ENCODE measurements at places on chromosomes 12 and 14.

DNA sequence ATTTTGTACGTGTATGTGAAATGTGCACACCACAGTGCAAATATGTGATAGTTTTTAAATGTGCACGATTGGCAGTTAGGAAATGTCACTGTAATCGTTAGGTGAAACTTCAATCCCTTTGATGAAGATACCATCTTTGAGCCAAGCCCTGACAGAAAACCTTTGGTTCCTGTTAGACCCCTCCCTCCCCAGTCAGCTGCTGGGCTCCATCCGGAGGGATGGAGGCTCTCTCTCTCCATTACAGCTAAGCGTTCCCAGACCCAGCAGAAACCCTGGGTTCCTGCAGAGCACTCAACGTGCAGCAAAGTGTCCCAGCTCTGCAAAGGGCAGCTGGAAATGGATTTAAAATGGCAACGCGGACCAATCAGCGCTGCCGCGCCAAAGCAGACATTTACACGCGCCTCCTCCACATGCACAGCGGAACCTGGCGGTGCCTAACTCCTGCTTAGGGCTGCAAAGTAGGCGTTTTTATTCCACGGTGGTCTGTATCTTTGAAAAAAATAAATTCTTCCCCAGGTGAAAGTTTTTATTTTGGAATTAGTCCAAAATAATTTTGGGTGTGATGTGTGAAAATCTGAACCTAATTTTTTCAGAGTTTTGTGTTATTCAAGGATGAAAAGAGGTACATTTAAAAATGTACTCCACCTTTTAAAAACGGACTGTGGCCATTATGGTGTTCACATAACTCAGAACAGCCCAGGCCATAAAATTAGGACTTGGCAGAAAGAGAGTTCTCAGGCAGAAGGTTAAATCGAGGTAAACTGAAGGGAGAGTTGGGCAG, 1.4 kb upstream of the HMGA2 start:
- no peak for DNase-seq

DNA sequence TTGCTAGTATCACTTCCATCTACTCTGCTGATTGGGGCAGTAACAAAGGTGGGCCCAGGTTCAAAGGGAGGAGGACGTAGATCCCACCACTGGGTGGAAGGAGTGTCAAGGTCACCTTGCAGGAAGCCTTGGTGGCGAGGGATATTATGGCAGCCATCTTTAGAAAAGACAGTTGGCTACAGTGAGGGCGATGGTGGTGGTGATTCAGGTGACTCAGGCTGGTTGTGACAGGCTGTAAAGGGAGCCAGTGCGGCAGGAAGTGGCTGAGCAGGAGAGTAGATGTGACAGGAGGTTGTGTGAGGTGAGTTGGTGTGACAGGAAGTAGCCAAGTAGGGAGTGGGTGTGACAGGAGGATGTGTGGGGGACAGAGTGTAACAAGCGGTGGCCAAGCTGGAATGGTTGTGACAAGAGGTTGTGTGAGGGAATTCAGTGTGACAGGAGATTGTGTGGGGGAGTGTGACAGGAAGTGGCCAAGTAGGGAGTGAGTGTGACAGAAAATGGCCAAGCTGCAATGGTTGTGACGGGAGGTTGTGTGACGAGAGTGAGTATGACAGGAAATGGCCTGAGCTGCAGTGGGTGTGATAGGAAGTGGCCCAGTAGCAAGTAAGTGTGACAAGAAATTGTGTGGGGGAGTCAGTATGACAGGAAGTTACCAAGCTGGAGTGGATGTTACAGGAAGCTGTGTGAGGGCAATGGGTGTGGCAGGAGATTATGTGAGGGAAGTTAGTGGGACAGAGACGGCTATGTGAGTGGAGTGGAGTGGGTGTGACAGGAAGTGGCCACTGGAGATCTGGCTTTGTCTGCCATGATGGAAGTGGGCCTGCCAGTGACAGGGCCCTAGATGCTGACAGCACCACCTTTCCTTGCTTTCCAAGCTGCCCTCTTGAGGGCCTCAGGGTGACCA, 136.5 kb upstream of the MYL2 start:
- no peak for DNase-seq

DNA sequence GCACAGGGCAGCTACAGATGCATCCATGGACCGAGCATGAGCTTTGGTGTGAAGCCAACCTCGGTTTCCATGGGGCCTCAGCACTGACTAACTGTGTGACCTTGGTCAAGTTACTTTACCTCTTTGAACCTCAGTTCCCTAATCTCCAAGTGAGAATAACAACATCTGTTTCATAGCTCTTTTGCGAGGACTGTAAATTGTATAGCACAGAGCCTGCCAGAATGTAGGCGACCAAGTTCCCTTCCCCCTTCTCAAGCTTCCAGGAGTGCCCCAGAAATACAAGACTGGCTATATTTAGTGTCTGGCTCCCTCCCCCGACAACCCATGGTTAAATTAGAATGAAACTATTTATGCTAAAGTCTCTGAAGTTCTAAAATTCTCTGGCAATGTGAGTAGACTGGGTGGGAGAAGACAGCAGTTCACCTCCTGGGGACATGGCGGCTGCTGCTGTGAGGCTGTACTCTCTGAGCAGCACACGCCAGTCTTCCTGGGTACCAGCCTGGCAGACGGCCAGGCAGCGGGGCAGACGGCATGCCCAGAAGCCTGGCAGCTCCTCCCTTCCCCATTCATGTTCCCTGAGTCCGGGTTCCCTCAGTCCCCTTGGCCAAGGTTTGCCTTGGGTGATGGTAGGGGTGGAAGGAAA, 22.0 kb upstream of the TMED10 start:
- DNase-seq, result peak; percentile 85

DNA sequence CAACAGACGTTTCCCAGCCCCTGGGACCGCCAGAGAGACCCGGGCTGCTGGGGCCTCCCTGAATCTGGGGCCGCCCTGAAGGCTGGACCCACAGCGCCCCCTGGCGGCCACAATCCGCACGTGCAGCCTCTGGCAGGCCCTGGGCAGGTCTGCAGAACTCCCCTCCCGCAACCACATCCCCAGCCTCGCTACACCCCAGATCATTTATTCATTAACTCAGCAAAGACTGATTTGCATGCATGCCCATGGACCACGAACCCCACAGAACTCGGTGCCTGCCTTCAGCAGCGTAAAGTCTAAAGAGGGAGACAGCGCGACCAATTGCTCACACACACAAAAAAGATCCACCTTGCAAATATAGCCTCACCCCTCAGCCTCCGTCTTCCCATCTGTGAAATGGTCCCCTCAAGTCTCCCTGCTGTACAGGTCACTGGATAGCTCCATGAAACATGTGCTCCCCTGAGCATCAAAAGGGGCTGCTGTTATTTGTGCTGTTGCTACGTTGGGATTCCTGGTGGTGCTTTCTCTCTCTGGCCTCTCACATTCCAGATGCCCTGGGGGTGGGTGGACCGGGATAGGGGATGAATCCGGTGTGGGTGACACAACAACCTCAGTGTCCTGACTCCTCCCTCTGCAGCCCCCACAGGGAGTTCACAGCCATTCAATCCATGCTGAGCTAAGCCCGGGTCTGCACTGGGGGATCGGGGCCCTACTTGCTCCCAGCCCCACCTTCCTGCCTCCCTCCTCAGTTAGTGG, 96.4 kb downstream of the SCARB1 start:
- DNase-seq, result peak; percentile 65

GRCh38 chr12:94872671-94872970, 130.9 kb downstream of the NDUFA12 start:
- DNase-seq, result no peak

GRCh38 chr12:12425001-12425400, 68.1 kb downstream of the BORCS5 start:
- no peak for DNase-seq

- DNase-seq, result no peak
These were observed 7.8 kb downstream of the CRACR2A start for GRCh38 chr12:3745152-3745551.

- DNase-seq, result no peak
These were observed 45.4 kb downstream of the VCPKMT start for GRCh38 chr14:50070840-50071548.

DNA sequence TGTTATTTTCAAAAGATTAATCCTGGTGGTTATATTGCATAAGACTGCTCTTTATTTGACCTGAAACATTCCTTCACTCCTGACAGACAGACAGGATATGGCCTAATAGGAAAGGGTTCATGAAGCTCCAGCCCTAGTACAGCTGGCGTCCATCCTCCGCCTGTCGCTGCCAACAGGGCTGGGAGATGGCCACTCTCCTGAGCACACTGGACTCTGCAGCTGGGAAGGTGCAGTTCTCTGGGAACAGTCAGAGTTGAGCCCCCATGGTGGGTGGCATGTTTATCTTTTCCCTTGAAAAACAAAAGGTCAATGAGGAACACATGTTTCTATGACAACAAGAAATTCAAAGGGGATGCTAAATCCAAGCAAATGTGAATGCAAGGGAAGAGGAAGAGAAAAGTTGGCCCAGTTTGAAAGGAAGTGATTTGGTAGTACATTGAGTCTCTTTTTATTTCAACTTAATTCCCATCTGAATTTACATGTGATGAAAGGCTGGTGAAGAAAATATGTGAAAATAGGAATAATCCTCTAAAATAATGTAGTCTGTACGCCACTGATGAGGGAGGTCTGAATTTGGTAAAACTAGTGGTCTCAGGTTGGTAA, 89.9 kb upstream of the DCN start:
- DNase-seq, result no peak

- DNase-seq, result no peak
These were observed 54.9 kb upstream of the GNG2 start for GRCh38 chr14:51805541-51805940.

GRCh38 chr12:34602213-34602940, 580.1 kb downstream of the ALG10 start:
- DNase-seq, result no peak

DNA sequence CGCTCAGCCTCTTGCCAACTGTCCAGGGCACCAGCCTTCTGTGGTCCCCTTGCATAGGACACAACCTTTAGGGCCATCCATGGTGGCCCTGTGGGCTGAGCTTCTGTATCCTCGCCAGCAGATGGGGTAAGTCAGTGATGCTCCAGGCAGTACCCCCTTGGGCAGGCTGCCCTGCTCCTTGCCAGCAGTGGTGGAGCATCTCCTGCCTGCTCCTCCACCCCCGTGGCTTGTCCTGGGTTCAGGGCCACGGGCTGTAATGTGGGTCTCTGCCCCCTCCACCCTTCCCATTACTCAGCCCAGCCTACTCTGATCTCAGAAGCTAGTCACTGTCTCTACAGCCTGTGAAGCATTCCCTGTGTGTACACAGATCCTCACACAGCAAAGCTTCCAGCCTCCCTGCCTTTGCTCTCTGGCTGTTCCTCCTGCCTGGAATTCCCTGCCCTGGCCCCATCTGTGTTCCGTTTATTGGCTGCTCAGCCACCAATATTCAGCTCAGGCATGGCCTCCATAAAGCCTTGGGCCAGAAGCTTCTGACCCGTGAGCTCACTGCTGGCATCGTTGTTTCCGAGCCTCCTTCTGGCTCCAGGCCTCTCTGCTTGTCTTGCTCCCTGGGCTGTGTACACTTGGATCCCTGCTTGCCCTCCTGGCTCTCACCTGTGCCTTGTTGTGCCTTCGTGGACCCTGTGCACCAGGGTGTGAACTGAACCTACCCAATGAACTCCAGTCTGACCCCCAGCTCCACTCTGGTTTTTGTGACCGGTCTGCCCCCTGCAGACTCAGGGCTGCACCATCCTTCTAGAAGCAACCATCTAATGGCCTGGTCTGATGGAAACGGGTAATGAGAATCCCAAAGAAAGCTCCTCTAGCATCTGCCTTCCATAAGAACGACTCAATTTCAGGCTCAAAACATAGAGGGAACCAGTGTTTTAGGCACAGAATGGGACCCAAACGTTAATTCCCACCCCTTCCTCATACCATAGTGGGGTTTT, 177.0 kb upstream of the PRMT8 start:
- DNase-seq, result peak; percentile 68

DNA sequence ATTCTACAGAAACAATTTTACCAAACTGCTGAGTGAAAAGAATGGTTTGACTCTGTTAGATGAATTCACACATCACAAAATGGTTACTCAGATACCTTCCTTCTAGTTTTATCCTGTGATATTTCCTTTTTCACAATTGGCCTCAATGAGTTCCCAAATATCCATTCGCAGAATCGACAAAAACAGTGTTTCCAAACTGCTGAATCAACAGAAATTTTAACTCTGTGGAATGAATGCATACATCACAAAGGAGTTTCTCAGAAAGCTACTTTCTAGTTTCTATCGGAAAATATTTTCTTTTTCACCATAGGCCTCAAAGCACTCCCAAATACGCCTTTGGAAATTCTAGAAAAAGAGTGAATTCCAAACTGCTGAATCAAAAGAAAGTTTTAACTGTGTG, 525.0 kb downstream of the ALG10 start:
- no peak for DNase-seq

- no peak for DNase-seq
These were observed 55.7 kb downstream of the ITPK1 start for GRCh38 chr14:93059917-93060545.

- no peak for DNase-seq
These were observed 69.3 kb downstream of the ANKS1B start for GRCh38 chr12:99915251-99916082.

- no peak for DNase-seq
These were observed 23.8 kb downstream of the ATP6V1D start for GRCh38 chr14:67335781-67336180.

DNA sequence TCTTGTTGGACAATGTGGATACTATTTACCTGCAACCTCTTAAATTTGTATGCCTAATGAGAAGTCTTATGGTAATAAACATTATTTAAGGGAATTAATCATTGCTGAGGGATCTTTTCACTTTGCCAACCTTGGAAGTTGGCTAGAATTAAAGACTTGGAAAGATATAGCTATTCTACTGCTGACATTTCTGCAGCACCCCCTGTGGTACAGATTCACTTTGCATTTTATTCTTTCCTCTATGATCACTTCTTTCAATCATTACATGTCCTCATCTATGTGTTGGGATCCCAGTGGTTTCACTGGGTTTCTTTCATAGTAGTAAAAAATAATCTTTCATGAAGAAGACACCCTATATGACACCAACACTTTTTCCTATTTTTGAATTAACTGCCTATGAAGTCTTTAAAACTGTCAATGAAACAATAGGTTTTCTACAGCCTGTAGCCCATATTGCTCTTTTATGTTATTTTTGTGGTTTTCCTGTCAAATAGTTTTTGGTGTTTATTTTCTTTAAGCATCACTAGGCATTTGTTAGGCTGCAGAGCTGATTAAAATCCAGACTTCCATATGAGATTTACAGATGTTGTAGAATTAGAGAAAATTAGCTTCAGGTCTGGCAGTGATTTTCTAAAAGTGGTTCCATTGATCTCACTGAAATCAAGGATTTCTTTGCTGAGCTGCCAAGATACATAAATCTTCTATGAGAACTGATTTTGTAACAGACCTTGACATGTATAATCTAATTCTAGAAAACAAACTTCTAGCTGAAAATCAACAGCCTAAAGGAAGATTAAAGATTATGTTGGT, 256.1 kb downstream of the NAV3 start:
- no peak for DNase-seq

- DNase-seq, result no peak
These were observed 190.9 kb upstream of the RASSF8 start for GRCh38 chr12:25767606-25768005.

Measured in NCI-H1694 (cell line).